ENCODE measurements at places on chromosomes 2 and 18.

- DNase-seq = peak; percentile 44
These were observed 42.8 kb downstream of the RAMP1 start for GRCh38 chr2:237901932-237902850.

DNA sequence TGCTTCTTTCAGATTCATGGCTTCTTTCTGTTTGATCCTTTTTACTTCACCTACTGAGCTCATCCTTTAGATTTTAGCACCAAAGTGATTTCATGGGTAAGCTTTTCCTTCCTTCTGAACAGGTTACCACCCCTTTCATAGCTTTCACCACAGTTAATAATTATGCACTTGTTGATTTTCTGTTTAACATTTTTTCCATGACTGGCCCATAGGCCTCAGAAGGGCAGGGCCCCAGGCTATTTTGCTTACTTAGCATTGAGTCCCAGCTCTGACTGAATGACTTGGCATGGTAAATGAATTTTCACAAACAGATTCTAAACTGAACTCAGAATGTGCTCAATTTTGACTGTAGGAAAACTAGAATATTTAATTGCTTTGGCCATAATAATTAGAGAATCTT lies 177.0 kb downstream of the GCA start:
- DNase-seq = no peak

GRCh38 chr2:168192839-168193616 lies 54.4 kb downstream of the STK39 start:
- DNase-seq = no peak

- DNase-seq = no peak
These were observed 83.3 kb downstream of the LIMS1 start for GRCh38 chr2:108617617-108618016.

DNA sequence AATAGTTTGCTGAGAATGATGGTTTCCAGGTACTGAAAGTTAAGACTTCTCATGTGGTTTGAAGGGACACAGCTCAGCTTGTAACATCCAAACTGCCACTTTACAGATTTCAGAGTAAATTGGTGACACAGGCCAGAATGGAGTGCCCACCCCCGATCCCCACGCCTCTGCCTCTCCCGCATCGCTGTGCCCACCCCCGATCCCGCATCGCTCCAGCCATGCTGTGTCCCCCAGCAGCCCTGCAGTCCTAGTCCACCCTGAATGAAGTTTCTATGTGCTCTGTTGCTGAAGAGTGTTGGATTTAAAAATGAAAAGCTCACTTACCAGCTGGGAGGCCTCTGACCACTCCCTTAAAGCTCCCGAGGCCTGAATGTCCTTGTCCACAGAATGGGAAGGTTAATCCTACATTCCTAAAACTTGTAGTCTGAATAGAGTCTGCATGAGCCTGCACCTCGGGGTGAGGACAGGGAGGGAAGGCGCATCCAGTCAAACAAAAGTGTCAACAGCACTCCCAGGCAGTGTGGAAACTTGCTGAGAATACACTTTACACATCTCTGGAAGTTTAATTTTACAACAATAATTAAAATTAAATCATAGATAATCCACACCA lies 176.4 kb upstream of the ID2 start:
- DNase-seq = no peak

DNA sequence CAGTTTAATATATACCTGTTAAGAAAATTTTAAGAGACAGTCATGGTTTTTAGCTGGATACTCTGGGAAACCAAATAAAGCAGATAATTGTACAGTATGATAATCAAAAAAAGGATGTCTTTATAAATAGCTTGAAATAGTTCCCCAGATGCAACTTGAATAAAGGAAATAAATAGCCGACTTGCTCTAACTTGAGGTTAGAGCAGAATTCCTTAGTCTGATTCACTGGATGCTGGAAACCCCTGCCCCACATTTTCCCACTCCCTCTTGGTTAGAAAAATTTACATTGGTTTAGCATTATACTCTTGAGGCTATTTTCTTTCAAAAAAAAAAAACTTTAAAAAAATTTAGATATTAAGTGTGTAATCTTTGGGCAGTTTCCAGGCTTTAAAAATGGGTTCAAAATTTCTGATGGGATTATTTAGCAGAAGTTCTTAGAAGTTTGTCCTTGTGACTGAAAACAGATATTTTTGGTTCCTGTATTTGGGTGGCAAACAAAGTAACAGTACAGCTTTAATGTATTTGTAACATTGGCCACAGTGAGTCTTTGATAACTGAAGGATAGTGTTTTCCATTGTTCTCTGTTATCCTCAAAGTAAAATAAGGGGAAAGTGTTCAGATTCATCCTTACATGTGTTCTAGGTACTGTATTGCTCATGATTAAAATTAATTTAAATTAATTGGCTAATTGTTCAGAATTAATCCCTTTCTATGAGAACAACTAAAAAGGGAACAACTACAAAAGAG lies 39.6 kb downstream of the ITGAV start:
- no peak for DNase-seq

GRCh38 chr2:100390001-100390940 lies 27.2 kb downstream of the CHST10 start:
- DNase-seq = no peak

Data from ecto neural progenitor cell (in vitro differentiated cells).